ENCODE measurements at places on chromosomes 7 and 10.

DNA sequence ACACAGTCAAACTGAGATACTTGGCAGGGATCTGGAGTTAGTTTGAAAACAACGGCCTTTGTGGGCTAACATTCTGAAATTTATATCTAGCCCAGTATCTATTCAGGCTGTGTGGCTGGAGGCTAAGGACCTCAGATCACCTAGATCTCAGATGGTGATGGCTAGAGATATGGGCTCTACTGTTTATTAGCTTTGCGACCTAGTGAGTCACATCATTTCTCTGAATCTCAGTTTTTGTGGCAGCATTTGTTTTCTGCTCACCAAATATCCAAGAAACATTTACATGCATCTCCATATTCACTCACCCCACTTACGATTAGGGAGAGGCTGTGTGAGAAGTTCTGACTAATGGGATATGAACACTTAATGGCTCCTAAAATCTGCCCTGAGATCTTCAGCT lies 503.9 kb downstream of the KIF20B start:
- DNase-seq = no peak

DNA sequence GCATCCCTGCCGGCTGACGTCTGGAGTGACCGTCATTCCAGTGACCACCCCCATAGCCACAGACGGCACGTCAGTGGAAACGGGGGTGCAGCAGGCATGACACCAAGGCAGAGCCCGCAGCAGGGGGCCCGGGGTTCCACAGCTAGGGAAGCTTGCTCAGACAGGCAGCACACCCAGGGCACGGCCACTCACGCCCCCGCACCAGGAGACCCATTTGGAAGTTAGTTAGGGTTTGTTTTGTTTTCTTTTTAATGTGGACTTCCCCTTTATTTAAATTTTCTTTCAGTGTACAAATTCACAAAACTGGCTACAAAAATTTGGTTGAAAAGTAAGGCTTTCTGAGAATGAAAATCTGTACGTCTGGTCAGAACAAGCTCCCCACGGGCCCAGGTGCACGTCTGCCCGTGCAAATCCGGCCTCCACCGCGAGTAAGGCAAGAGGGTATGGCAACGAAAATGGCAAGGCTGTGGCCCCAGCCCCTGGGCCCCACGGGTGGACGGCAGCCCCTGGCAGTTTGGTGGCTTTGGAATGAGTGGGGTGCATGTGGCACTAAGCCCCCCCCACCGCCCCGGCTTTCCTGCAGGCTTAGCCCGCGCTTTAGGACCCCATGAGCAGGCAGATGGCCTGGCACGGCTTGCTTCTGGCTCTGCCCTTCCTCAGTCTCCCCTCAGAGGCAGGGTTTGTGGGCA lies 124.2 kb downstream of the FAM53B start:
- DNase-seq = no peak

GRCh38 chr10:110774069-110775019 lies 97.4 kb upstream of the PDCD4 start:
- no peak for DNase-seq

- DNase-seq = no peak
These were observed 276.3 kb downstream of the ADARB2 start for GRCh38 chr10:1461016-1461415.

DNA sequence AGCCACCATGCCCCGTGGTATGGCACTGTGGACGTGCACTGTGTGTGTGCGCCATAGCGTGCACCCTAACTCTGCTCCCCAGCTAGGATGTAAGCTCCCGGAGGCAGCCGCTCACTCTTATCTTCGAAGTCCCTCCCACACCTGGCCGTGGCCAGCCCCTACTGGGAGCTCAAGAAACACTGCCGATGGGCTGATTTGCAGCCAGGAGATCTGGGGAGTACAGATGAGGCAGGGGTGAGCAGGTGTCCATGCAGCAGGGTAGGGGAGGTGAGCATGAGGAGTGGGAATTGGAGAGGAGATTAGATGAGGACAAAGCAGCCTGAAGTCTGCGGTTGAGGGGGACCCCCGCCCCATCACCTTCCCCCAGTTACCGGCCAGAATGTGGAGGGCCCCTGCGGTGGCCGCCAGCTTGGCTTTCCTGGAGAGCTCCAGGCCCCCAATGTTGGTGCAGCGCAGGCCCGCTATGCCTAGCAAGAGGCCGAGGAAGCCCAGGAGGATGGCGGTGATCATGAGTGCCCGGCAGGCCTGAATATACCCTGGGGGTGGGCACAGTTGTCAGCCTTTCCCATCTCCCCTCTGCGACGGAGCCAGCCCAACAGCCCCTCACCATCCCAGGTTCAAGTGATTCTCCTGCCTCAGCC lies 3.6 kb downstream of the CLDN15 start:
- no peak for DNase-seq

- no peak for DNase-seq
These were observed 15.6 kb downstream of the NCOA4 start for GRCh38 chr10:46014683-46015405.

DNA sequence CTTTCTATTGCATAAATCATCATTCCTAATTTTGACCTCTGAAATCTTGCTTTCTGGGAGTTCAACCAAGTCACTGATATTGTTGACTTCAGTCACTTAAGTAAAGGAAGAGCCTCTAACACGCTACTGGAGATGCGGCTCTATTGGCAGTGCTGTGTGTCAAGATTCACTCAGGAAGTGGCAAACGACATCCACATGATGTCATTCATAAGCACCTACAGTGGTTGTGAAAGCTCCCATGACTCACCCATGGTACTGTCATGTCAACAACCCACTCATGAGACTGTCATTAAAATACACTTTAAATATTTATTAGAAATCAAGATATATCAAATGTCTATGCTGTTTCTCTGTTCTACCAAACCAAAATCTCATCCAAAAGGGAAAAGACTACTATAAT lies 52.5 kb upstream of the LHFPL3 start:
- no peak for DNase-seq

DNA sequence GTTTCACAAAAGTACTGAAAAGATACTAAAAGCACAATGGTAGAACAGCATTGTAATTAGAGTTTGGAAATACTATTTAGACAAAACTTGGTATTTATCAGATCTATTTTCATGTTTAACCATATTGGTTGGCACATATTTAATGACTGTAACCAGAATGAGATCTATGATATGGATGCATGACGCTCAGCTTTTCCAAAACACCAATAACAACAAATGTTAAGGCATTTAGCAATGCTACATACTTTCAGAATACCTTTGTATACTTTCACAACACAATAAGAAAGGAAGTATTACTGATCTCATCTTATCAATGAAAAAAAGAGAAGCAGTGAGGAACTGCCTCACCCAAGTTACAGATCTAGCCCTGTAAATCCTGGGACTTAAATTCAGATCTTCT lies 74.8 kb downstream of the THSD7A start:
- DNase-seq = no peak

GRCh38 chr7:97346349-97346748 lies 228.9 kb downstream of the SDHAF3 start:
- no peak for DNase-seq

DNA sequence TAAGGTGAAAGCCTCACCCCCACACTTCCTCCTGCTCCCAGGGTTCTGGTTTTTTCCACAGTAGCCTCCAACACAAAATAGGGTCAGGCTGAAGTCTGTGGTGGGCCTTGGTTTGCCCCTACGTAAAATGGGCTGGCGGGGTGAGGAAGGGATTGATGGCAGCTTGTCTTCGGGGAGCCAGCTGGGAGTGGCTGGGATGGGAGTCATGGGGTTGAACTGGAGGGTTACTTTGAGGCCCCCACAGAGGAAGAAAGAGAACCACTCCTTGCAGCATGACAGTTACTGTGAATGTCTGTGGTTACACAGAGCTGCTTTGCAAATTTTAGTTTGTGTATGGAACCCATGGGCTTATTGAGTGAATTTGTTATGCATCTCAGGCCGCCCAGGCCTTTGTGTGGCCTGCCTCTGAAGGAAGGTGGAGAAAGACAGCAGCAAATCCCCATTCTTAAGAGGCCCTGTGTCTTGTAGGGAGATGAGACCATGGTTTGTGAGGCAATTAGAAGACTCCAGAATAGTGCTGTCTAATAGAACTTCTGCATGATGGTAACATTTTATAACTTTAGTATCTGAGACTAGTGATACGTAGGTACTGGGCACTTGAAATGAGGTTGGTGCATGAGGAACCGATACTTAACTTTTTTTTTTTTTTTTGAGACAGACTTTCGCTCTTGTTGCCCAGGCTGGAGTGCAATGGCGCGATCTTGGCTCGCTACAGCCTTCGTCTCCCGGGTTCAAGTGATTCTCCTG lies 8.1 kb downstream of the TRIM8 start:
- no peak for DNase-seq

DNA sequence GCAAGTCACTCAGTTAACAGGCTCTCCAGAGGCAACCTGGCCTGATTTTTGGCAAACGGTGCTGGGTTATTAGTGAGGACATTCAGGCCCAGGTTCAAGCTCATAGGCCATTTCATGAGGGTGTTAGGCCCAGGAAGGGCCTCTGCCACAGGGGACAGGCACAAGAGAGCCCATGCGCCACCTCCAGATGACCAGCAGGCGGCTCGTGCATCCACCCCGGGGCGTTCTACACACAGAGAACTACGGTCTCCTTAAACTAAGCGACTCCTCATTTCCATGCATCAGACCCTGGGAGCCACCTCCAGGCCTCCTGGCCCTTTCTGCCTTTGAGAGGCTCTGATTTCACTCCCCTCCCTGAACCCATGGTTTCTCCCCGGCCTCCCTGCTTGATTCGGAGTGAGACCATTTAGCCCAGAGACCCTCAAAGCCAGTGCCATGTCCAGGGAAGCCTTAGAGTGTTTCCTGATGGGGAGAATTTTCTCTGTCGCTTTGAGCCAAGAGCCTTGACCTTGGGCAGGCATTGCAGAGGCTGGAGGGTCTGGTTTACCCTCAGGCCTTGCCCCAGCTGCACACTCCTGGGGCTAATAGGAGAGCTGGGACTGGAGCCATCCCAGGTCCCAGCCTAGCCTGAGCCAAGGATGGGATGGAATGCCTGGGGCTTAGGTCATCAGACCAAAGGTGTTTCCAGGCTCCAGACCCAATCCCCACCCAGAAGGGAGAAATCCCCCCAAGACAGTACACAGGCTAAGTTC lies 188.0 kb downstream of the GRID1 start:
- DNase-seq = no peak

DNA sequence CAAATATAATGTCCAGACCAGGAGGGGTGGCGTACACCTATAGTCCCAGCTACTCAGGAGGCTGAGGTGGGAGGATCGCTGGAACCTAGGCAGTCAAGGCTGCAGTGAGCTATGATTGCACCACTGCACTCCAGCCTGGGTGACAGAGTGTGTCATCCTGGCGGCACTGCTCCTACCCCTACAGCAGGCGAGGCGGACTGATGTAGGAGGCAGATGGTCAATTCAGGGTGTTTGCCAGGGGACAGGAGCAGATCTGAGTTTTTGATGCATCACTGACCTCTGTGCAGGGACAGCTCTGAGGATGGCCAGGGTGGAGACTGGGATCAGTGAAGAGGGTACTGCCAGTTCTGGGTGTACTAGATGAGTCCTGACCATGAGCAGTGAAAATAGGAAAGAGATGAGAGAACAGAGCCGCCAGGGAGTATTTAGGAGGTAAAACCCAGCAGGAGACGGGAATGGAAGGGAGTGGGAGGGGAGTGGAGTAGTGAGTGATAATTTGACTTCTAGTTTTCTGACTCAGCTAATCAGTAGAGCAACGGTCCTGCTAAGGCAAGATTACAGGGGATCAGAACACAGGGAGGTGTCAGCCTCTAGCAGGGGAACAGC lies 75.3 kb downstream of the HIP1 start:
- DNase-seq = no peak

DNA sequence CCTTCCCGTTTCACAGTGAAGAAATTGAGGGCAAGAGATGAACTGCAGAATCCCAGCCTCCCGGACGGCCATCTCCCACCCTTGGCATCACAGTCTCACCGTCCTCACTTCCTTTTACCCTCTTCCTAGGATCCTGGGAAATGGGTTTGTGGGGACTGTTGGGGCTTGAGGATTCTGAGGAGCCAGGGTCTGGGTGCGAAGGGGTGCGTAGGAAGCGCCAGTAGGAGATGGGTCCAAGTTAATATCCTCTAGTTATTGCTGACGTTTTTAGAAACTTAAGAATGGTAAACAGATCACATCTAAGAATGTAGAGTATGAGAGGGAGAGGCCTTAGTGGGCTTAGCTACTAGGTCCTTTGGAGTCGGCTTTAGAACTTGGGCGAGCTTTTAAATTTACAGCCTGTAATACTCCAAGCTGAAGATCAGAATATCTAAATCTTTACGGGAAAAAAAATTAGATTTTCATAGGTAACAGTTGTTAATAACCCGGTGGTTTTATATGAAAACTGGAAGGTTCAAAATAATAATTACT lies 696 bp downstream of the MALSU1 start:
- no peak for DNase-seq

GRCh38 chr10:99330347-99330924 lies 1.3 kb downstream of the CNNM1 start:
- no peak for DNase-seq

GRCh38 chr10:112348759-112349158 lies 25.2 kb upstream of the ACSL5 start:
- DNase-seq = no peak

DNA sequence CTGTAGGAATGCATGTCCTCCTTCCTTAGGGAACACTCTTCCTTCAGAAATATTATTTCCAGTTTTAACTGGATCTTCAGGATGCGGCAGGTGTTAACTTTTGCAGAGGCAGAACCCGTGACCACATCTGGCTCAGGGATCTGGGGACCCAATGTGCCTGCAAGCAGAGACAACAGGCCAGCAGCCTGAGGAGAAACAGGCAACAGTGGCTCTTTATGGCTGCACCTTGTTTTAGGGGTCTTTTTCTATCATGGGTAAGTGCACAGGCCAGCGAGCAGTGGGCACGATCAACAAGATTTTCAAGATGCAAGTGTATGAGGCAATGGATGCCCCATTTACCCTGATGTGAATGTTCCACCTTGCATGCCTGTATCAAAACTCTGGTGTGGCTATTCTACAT lies 497.5 kb upstream of the KLF6 start:
- DNase-seq = no peak

- DNase-seq = no peak
These were observed 21.9 kb upstream of the ELN start for GRCh38 chr7:74006032-74006431.

DNA sequence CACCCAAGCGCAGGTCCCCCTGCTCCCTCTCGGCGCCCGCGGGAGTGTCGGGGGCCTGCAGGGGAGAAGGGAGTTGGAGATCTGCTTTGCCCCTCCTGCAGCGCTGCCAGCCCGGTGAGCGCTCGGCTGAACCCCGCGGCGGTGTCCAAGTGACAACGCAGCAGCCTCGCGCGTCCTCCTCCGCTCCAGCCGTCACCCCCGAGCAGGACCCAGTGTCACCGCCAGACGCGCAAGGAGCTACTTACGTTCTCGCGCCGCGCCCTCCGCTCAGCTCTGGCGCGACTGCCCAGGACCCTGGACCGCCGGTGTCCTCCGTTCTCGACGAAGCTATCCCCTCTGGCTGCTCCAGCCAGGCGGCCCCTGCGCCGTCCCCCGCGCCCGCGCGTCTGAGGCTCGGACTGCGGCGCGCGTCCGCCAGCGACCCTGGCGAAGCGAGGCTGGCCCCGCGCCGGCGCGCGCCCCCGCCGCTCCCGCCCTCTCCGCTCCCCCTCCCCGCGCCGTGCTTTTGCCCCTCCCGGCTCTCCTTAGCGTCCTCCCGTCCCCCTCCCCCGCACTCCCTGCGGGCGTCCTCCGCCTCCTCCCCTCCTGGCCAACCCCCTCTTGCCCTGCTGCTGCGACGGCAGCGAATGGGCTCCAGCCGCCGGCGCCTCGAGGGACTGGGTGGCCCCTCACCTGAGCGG lies at the start of gene NRCAM:
NRCAM (minus strand) TSS at position 439 of the 680 bp plus-strand sequence. CDS start 216,372 bp downstream, outside the sequence.
- no peak for DNase-seq
